ENCODE measurements at places on chromosomes 1 and 21. TPM values are rescaled to one million over a fixed set of nuclear protein-coding genes. Genes with fewer than 3 reads are reported as not detected.

The C4BPA gene
- not detected for total RNA-seq

The DENND2D gene
- total RNA-seq: not detected

DNA sequence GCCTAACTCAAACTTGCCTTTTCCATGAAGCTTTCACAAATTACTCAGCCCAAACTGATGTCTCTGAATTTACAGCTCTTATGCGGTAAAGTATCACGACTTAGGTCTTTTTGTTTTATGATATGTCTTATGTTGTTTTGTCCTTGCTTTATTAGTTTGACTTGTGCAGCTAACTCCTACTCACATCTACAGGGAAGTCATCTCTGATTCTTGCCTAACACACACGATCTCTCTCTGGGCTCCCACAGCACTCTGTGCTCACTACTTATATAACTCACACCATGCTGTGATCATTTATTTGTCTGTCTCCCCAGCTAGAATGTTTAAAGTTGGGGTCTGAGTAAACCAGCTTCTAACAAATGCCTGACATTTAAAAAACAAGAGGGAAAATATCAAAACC lies 9.3 kb upstream of the PI4KB start:
- no peak for DNase-seq

- no peak for DNase-seq
These were observed 305.9 kb upstream of the ADGRL4 start for GRCh38 chr1:79312438-79312837.

The UBAP2L gene
- 203 TPM for total RNA-seq

The CD1B gene
- not detected for total RNA-seq

DNA sequence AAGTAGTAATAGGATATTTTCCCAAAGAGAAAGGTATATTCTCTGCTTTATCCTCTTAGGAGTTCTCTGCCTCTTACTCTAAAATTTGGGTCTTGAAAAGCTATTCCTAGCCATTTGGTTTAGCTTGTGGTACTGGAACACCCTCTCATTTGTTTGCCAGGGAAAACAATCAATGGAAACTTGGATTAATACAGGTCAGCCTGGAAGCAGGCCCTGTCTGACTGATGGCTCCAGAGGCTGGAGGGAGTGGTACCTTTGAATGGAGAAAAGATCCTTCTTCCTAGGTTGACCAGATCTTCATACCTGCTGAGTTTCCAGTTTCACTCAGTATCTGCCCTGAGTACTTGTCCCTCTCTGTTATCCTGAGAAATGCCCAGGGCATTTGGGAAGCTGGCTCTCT lies 31.7 kb upstream of the IKBKE start:
- no peak for DNase-seq

The PSRC1 gene
- 7.7 TPM for total RNA-seq

The VHLL gene
- total RNA-seq: 0.34 TPM

The TMPRSS15 gene
- total RNA-seq: not detected

The GPA33 gene
- 1.2 TPM for total RNA-seq

DNA sequence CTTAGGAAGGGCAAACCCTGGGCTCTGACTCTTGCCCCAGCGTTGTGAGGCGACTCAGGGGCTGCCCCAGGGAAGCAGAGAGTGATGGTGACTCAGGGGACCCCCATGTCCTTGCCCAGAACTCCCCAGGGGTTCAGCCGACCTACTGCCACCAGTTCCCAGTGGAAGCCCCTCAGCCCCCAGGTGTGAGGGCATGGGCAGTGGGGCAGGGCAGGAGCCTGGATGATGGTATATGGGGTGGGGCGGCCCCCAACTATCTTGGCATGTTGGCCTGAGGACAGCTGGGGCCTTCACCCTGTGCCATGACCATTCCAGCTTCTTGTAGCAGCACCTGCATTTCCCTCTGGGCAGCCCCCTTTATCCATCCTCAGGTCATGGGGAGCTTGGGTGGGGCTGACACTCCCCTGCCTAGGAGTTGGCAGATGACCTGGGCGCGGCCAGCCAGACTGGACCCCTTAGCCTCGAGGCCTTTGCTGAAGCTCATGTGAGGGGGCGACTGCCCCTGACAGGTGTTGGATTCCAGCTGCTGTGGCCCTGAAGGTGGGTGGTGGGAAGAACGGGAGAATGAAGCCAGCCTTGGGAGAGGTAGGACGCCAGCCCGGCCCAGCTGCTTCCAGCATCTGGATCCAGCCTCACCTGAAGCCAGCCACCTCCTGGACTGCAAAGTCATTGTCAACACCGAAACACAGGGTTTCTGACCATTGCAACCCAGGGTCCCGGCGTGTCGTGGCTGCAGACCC lies 1.8 kb upstream of the FNDC10 start:
- no peak for DNase-seq

The CFHR5 gene
- not detected for total RNA-seq

DNA sequence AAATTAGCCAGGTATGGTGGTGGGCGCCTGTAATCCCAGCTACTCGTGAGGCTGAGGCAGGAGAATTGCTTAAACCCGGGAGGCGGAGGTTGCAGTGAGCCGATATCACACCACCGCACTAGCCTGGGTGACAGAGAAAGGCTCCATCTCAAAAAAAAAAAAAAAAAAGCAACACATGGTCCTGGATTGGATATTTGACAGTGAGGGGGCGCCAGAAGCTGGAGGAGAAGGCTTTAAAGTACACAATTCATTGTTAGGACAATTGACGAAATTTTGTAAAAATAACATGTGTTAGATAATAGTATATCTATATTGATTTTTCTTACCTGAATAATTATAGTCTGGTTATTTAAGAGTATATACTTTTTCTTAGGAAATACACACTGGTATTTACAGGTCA lies 50.2 kb upstream of the USP25 start:
- DNase-seq: no peak

DNA sequence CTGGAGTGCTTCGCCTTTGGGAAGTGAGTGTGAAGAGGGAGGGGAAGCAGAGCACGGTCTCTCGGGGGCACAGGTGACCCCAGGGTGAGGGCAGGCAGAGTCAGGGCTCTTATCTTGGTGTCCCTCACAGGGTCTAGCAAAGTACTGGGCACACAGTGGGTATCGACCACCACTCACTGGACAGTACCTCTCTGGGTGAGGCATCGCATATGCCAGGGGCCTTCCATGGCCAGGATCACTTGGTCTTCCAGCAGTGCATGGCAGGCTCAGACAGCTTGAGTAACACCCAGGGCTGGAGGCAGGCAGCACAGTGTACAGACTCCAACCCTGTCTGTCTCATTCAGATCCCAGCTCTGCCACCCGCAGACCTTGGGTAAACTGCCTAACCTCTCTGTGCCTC lies 16.6 kb downstream of the CNTN2 start:
- DNase-seq: no peak

DNA sequence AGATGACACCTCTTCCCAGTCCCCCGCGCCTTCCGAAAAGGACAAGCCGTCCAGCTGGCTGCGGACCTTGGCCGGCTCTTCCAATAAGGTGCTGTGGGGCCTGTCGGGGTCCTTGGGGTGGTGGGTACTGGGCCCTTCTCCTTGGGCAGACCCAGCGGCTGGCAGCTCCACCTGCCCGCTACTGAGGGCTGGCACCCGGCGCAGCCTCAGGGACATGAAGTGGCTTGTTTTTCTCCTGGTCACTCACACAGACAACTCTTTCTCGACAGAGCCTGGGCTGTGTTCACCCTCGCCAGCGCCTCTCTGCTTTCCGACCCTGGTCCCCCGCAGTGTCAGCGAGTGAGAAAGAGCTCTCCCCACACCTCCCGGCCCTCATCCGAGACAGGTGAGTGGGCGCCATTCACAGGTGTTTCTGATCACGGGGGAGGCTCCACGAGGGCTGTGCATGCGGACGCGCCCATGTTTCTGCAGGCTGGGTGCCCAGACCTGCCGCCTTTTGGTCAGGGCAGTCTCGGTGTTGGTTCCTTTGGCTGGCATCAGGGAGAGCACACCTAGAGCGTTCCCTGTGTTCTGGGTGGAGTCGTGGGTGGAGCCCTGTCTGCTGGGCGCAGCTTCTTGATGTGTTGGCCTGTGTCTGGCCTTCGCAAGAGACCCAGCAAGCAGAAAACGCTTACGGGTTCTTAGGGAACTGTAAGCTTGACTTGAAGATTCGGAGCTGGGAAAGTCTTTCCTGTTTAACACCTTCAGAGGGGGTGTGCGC lies 75.1 kb downstream of the SKI start:
- DNase-seq: no peak

DNA sequence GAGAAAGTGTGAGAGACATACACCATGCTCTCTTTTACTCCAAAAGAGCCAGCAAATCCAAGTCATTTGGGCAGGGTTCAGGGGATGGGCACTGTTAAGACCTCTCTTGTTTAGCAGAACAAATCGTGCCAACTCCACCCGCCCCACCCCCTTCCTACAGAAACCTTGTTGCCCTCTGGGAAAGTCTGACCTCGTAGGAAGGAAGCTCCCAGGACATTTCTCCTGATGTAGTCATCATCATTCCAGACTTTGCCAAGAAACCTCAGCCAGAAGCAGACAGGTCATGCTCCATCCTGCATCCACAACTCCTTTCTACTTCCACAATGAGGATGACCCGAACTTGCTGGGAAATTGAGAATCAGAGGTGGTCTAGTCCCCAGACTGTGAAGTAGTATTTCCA lies 57.7 kb downstream of the UBE2T start:
- peak; percentile 82 for DNase-seq

GRCh38 chr1:40092706-40093639 lies 4.1 kb downstream of the PPT1 start:
- no peak for DNase-seq

GRCh38 chr1:162383516-162383915 lies 2.0 kb downstream of the C1orf226 start:
- no peak for DNase-seq
